ENCODE measurements at places on chromosomes 7 and 10.

DNA sequence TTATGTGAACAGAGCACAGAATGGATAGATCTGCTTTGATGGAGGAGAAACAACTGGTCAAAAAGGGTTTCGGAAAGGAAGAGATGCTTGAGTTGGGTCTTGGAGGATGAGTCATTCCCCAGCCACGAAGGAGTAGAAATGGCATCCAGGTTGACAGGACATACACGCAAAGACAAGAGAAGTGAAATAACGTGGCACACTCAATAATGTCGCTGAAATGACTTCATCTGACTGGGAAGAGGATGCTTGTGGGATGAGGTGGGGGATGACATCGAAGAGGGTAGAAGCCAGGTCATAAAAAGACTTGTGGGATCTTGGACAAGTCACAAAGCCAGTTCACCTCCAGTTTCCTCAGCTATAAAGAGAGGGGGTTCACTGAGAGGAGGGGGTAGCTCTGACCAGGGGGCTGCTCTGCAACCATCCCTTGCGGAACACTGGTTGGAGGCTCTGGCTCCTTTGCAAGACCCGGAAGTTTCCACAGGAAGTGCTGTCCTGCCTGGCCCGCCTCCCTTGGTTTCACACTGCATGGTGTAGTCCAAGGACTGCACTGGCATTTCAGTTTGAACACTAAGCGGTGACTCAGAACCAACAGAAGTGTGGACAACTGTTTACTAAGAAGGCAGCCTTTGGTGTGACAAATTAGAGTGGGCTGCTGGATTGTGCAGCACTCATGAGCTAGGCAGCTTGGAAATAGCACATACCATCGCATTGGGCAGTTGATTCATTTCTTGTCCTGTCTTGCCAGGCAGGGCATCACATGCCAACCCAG, 189.9 kb upstream of the ADO start:
- DNase-seq = no peak

GRCh38 chr10:80460399-80461207, 6.5 kb downstream of the TSPAN14 start:
- no peak for DNase-seq

DNA sequence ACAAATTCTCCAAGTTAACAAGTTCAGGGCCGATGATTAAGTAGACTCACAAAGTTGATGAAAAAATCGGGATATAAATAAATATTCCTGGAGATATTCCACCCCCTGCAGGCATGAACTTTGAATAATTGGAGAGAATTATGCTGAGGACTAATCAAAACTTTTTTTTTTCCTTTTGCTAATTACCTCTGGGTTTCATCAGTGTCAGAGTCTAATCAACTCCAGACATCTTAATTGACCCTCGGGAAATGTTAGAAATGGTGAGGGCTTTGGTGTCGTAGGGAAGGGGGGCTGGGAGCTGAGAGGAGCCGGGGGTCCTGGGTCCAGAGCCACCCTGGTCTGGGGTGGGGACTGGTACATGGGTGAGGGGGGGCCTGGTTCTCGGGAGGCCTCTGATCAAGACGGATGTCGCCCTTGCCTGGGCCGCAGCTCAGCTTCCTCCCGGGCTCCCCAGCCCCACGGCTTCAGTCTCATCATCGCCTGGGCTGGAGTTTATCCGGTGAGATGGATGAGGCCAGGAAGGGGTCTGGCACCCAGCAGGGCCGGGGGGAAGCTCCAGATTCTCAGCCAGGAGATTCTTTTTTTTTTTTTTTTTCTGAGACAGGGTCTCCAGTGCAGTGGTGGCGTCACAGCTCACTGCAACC, 30.4 kb upstream of the ELFN1 start:
- DNase-seq = no peak

GRCh38 chr10:6648894-6649720, 69.0 kb upstream of the PRKCQ start:
- no peak for DNase-seq

DNA sequence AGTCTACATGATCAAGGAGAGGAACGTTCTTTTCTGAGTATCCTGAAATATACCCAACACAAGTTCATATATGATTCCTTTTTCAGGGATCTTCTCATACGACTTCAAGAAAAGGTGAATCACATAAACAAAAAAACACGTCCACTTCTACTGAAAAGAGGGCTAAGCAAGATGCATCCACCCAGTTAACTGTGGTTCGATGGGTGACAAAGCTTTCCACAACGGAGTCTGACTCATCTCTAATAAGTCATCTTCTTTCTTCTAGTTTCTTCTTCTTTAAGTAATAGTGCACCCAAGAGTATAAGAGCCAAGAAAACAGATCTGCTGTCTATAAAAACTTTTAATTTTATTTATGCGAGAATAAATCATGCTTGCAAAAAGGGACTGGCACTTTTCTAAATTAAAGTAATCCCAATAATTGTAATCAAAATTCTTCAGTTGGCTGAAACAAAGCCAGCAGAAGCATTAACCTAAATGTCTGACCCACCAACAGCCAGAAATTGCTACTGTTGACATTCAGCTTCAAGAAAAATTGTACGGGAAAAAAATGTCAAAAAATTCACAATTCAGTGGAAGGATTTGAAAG, 146.9 kb upstream of the ANK3 start:
- no peak for DNase-seq

- no peak for DNase-seq
Observed at GRCh38 chr10:78894089-78894840, 174.5 kb upstream of the ZMIZ1 start.

DNA sequence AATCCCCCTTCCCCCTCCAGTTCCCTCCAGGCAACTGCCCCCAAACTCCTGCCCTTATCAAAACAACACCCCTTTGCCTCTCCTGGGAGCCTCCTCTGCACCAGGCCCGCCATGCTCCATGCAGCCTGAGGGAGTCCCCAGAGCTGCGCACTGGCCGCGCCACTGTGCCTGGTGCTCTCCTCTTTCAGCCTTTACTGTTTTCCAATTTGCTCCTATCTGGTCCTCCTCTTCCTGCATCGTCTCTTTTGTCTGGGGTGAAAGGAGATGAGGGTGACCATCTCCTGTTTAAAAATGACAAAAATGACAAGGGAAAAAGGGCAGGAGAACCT, 165.8 kb upstream of the ADCY1 start:
- no peak for DNase-seq

- DNase-seq = peak; percentile 64
Observed at GRCh38 chr7:50304911-50305582, 531 bp downstream of the IKZF1 start.

DNA sequence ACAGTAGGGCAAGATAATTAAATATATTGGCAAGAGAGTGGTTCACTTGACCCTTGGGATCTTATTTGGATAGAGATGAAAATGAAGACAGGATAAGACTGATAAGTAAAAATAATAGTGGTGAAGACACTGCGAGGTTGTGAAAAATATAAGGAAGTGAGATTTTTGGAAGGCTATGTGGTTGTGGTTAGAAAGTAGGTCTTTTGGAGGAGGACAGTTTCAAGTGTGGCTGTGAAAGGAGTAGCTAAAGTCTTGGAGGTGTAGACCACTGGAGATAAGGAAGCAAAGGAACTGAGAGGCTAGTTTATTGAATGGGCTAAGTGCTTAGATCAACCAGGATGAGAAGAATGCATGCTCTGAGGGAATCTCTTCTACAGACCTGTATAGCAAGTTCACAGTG, 11.2 kb downstream of the MIOS start:
- DNase-seq = no peak

DNA sequence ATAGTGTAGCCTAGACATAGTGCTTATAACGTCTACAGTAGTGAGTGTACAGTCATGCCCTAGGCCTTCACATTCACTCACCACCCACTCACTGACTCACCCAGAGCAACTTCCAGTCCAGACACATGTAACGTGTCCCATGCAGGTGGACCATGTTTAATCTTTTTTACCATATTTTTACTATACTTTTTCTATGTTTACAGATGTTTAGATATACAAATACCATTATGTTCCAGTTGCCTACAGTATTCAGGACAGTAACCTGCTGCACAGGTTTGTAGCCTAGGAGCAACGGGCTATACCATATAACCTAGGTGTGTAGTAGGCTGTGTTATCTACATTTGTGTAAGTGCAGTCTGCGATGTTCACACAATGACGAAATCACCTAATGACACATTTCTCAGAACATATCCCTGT, 11.0 kb downstream of the MPP7 start:
- no peak for DNase-seq

DNA sequence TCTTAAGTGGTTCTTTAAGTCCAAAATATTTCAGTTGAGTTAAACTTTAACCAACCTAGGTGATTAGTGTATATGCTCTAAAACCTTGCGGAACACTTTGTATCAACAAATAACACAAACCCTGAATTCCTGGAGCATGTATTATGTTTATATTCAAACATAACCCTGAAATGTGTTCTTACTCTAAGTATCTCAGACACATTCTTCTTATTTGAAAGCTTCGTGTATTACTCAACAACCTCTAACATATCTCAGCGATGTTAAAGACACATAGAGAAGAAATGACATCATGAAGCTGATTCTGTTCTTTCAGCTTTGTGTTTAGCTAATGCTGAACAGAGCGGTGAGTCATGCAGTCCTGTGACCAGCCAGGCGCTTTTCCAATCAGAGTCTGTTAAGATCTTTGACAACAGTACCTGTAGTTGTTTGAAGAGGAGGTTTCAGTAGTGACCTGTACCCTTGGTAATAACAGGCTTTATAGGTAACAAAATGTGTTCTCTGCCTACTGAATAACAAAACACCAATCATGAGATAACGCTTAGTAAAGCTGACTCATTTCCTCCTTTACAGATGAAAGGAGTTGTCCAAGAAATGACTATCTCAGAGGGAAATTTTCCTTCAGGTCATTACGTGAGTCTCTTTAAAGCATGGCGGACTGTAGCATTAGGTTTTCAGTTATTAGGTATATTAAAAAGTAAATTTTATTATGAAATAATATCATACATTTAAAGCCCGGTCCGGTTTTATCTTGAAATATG, 67.3 kb upstream of the KLF6 start:
- no peak for DNase-seq

DNA sequence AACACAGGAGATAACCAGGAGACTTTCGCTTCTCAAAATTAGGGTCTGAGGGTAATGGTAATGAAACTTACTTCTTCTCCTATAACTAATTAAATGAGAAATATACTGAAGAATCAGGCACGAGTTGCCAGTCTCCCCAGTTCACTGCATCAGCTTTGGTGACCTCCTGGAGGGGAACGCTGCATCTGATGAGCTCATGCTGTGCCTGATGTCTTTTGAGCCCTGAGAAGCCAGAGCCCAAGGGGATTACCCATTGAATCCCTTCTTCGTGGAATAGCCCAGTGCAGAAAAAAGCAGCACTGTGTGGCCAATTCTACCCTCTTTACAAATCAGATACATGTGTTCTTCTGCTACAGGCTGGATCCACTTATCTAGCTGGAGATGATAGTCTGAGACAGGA, 45.1 kb downstream of the CYP2C9 start:
- no peak for DNase-seq

GRCh38 chr7:29878081-29878688, 71.9 kb downstream of the WIPF3 start:
- no peak for DNase-seq

GRCh38 chr10:123428391-123428790, 237.8 kb upstream of the GPR26 start:
- no peak for DNase-seq

- no peak for DNase-seq
Observed at GRCh38 chr10:70355051-70356021, 27.1 kb downstream of the LRRC20 start.

- no peak for DNase-seq
Observed at GRCh38 chr7:12770227-12770975, 83.0 kb downstream of the ARL4A start.

DNA sequence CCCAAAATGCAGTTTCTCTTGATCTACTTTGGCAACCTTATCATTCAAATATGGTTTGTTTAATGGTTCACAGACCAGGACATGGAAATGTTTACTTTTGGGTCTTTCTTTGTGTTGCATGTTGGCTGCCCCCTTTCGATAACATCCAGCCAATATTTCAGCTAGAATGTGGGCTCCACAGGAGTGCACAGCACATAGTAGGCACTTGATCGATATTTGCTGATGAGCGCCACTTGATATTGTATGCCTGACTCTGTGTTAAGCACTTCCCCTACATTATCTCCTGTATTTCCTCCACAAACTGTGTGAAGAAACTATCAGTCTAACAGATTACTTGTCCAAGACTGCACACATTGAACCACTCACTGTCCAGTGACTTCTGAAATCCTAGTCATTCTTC, 60.2 kb downstream of the SMURF1 start:
- DNase-seq = no peak

GRCh38 chr10:12419262-12419847, 70.0 kb downstream of the CAMK1D start:
- no peak for DNase-seq

- no peak for DNase-seq
Observed at GRCh38 chr7:84187813-84188510, 6.6 kb downstream of the SEMA3A start.

GRCh38 chr10:62062752-62063512, 161.4 kb downstream of the ARID5B start:
- no peak for DNase-seq

GRCh38 chr7:117036053-117036669, 82.9 kb downstream of the ST7 start:
- no peak for DNase-seq

DNA sequence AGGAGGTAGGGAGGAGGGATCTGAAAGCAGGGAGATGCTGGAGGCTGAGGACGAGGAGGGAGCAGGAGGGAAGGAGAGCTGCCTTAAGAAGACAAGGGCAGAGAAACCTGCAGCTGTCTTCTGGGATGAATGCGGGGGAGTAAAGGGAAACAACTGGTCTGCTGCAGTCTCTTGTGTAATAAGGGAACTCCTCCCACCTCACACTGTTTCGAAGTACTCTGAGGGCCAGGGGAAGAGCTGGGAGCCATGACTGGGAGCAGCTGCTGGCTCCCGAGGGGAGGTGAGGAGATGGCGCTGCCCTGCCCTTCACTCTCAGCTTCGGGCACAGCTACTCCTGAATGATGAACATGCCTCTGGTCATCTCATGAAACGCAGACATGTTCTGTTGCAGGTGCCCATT, 65.1 kb downstream of the CLEC2L start:
- no peak for DNase-seq

GRCh38 chr7:110801502-110801901, 289.4 kb upstream of the LRRN3 start:
- DNase-seq = no peak

GRCh38 chr7:88224601-88225275, 4.9 kb upstream of the SRI start:
- DNase-seq = no peak

Data from stimulated activated naive CD4-positive, alpha-beta T cell (primary cell).